ENCODE measurements at places on chromosomes 12 and 14.

DNA sequence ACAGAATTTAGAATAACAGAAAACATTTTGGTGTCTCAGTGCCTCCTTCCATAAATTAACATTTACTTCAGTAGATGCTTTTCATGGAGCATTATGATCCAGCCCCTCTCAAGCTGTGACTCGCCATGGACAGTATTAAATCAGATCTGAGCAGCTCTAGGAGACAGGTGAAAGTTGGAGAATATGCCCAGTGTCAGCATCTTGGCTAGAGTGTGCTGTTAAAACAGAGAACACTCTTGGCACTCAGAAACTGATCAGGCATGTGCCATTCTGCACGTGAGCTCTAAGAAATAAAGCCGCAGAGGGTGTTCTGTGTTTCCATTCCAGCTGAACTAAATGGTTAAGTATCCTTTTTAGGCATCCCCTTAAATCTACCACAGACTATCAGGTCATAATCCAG, 68.0 kb downstream of the DIP2B start:
- H3K4me3 ChIP-seq: no peak overlapping the region
- no peaks in the 10 kb centered on the region for H3K27me3 ChIP-seq
- peaks cover 5% of the 10 kb centered on the region for H3K36me3 ChIP-seq
- no peak overlapping the region for H3K27ac ChIP-seq
- H3K4me1 ChIP-seq: peaks cover 20% of the 10 kb centered on the region

- no peak overlapping the region for H3K27ac ChIP-seq
- H3K36me3 ChIP-seq: no peaks in the 10 kb centered on the region
- no peak for DNase-seq
- no peak overlapping the region for H3K4me3 ChIP-seq
- peaks cover 6% of the 10 kb centered on the region for H3K27me3 ChIP-seq
- no peaks in the 10 kb centered on the region for H3K4me1 ChIP-seq
Measured at GRCh38 chr14:24816011-24816928, 182.3 kb upstream of the GZMB start.

DNA sequence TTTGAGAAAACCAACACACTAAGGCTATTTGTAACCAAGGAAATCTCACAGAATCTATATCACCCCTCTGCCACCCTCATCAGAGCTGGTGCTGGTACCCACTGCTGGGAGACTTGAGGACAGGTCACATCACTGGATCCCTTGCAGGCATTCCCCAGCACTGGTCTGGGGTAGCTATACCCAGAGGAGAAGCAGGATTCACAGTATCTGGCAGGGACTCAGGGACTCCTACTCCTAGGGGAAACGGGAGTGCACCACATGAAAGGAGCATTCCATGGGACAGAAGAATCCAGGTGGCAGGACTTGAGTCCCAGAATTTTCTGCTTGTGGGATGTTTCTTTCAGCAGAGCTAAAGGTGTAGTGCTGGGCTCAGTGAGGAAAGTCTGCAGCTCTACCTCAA, 223.2 kb downstream of the ADGRD1 start:
- no peak for DNase-seq
- H3K27me3 ChIP-seq: peaks cover 13% of the 10 kb centered on the region
- H3K4me3 ChIP-seq: no peak overlapping the region
- no peaks in the 10 kb centered on the region for H3K36me3 ChIP-seq

DNA sequence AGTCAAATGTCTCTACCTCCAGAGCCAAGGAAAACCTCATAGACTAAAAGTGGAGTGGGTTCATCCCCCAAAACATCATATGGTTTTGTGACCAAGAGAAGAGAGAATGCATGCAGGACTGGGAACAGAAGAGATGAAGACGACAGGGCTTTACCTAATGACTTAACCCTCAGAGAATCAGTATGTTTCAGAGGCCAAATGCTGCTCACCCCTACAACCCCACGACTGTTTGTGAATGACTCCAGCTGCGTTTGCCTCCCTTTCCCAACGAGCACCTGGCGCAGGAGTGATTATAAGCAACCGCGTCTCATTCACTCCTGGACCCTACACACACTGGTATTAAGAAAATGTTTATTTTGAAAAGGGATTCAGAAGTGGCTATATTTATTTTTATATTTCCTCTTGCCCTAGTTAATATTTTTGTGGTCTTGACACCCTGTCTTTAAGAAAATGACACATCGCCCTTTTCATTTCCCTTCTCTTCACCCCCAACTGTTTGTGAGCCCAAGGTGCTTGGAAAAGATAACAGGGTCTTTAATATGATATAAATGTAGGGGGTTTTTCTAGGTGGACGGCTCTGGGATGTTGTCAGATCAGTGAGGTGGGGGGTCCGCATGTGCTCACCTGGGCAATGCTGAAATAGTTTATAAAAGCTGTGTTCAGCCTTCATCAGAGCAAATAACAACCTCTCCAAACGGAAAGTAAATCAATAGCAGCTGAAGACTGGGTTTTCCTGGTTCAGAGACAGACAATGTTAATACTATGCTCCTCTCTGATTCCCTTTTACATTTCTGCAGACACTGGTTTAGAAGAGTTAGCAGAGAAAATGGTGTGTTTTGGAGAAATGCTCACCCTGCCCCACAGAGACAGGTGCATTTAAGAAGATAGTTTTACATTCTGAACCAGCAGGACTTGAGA, 77.7 kb downstream of the SLC15A4 start:
- no peaks in the 10 kb centered on the region for H3K4me1 ChIP-seq
- H3K36me3 ChIP-seq: no peaks in the 10 kb centered on the region
- DNase-seq: no peak
- H3K27ac ChIP-seq: no peak overlapping the region
- no peaks in the 10 kb centered on the region for H3K27me3 ChIP-seq
- no peak overlapping the region for H3K4me3 ChIP-seq

GRCh38 chr12:40002178-40003169, 103.4 kb downstream of the SLC2A13 start:
- no peaks in the 10 kb centered on the region for H3K27me3 ChIP-seq
- H3K4me3 ChIP-seq: no peak overlapping the region
- H3K4me1 ChIP-seq: peaks cover 1% of the 10 kb centered on the region
- H3K36me3 ChIP-seq: peaks cover 3% of the 10 kb centered on the region
